ENCODE measurements at places on chromosomes 4 and X.

DNA sequence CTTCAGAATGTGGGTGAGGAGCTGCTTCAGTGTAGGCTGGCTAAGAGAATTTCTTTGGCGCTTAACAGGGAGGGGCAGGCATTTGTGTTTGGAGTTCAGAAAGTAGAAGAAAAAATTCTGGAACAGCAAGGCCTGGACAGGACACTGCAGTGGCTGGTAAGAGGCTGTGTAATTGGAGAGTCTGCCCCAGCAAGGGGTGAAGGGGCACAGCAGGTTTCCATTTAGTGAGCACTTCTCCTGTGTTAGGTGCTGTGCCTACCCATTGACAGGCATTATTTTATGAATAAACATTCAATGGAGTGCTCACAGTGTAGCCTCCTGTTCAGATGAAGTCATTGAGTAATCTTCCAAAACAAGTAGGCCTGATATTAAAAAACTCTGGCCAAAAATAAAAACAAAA is 10.7 kb upstream of the CPE start:
- no peak for DNase-seq

DNA sequence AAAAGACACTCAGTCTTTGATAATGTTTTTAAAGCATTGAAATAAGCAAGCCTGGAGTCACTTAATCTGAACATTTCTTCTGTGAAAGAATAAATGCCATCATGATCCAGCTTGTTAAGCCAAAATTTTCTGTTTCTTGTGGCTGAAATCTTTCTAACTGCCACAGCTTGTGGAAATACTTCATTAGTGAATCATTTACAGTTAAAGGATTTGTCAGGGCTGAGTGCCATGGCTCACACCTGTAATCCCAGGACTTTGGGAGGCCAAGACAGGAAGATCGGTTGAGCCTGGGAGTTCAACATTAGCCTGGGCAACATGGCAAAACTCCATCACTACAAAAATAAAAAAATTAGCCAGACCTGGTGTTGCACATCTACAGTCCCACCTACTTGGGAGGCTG is 93.3 kb upstream of the PDE5A start:
- no peak for DNase-seq

DNA sequence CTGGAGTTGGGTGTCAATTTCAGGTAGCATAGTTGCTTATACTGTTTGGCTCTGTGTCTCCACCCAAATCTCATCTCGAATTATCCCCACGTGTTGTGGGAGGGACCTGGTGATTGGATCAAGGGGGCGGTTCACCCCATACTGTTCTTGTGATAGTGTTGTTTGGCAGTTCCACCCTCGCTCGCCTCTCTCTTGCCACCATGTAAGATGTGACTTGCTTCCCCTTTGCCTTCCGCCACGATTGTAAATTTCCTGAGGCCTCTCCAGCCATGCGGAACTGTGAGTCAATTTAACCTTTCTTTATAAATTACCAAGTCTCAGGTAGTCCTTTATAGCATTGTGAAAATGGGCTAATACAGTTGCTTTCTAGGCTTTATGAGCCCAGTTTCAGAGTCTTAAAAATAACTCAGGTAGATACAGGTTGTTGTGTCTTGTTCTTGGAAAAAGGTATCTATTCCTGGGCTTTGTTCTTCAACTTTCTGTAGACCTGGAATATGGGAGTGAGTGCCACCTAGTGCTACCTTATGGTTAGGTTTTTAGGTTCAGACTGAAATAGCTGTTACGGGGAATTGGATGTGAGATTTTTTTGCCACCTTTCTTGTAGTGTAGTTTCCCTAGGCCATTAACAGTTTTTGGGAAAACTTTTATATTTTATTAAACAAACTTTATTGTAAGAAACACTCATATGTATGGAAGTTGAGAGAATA is 15.6 kb downstream of the PGK1 start:
- DNase-seq: no peak

GRCh38 chr4:242121-242848 is 63.0 kb downstream of the ZNF732 start:
- peak; percentile 38 for DNase-seq

- DNase-seq: no peak
Measured at GRCh38 chr4:169626331-169627282, 6.2 kb downstream of the CLCN3 start.

- DNase-seq: no peak
Measured at GRCh38 chr4:15870079-15870478, 68.5 kb downstream of the FGFBP1 start.

GRCh38 chr4:39609454-39609931 is 29.2 kb downstream of the SMIM14 start:
- no peak for DNase-seq

DNA sequence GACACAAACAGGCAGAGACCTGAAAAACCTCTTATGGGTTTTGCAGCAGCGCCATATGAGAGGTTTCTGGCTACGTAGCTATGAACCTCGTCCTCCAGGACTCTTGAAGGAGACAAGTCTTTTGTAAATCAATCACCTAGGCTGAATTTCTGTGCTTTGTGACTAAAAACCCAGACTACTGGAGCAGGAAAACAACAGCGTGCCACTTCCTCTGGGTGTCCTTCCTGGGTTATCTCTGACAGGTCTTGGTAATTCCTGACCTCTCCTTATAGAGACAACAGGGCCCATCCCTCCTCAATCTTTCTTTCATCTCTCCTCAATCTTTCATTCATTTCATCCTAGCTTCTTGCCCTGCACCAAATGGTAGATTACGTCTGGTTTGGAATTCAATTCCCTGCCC is 5.7 kb downstream of the S100P start:
- DNase-seq: no peak

DNA sequence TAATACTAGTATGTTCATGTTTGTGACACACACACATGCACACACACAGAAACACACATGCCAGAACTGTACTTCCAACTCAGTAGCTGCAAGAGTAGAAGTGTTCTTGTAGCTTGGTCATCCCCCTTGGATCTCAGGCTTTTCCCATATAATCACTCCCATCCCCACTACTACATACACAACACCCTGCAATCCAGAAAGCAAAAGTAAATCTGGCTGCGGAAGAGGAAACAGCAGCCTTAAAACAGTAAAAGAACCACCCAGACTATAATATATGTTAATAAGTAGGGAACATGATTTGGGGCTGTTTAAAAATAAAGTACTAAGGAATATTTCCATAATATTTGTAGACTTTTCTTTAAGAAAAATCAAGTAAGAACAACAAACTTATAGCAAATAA is 103.2 kb downstream of the AMMECR1 start:
- no peak for DNase-seq

- DNase-seq: no peak
Measured at GRCh38 chr4:13190093-13190721, 293.9 kb downstream of the RAB28 start.

GRCh38 chr4:152735396-152735859 is 44.1 kb downstream of the TIGD4 start:
- DNase-seq: peak; percentile 26

Data from muscle of leg (tissue), 16 donors.